ENCODE measurements at places on chromosomes 2 and 18. TPM values are rescaled to one million over a fixed set of nuclear protein-coding genes. Genes with fewer than 3 reads are reported as not detected.

NR4A2 gene
- under 0.01 TPM for total RNA-seq

CNTNAP5 gene
- 0.09 TPM for total RNA-seq

ZEB2 gene
- 12.5 TPM for total RNA-seq

MPP4 gene
- total RNA-seq: 8.9 TPM

SH2D6 gene
- total RNA-seq: 0.28 TPM

Measured in endothelial cell of coronary artery (primary cell).